Endothelial cell (in vitro differentiated cells): ENCODE measurements at places on chromosomes 6 and 20.

DNA sequence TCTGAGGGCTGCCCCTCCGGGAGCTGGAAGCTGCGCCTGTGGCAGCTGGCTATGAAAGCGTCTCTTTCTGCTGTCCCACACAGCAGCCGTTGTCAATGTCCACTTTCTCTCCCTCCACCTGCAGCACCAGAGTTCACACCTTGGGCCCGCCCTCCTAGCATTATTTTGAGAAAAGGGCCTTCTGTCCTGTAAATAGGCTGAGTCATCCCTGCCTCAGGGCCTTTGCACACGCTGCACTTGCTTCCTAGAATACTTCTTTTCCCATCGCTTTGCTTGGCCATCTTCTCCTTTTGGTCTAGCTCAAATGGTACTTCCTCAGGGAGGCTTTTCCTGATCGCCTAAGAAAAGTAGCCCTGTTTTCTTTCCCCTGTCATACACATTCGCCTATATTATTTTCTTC is 69.3 kb upstream of the ZNFX1 start:
- DNase-seq, result no peak

DNA sequence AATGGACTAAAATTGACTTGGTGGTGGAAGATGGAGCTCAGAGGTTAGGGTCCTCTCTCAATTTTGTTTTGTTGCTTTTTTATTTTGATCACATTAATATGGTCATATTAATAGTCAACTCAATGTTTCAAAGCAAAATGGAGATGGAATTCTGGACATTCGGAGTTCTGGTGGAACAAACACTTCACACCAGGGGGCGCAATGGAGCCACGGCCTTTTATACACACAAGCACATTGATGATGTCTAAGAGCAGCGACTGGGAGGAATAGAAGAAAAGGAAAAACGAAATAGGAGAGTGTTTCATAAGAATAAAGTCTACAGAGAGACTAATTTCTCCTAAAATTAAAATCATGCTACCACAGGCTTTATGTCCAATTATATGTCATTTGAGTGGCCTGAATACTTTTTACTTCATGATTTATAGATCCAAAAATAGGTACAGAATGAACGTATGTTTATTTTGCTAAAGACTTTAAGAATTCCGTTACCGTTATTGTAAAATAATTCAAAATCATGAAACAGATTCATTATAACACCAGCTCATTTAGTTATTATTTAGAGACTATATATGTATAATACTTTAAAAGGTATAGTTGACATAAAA is 197.6 kb upstream of the SASH1 start:
- peak; percentile 73 for DNase-seq

GRCh38 chr6:63817492-63818050 is 182.0 kb downstream of the PHF3 start:
- DNase-seq, result no peak

DNA sequence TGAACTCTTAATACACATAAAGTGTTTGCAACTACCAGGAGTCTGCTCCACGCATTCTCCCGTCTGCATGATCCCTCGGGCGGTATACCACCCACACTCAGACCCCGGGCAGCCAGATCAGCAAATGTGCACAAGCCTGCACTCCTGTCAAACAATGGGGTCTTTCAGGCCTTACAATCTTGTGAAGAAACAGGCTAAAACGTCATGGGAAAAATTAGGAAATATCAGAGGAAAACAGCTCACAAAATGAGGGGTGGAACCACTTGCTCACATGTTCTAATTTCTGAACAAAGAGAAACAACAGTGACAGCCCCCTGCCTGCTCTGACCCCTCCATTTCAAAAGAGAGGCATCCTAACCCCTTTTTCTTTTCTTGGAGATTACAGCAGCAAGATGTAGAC is 69.4 kb downstream of the BACH2 start:
- DNase-seq, result no peak

DNA sequence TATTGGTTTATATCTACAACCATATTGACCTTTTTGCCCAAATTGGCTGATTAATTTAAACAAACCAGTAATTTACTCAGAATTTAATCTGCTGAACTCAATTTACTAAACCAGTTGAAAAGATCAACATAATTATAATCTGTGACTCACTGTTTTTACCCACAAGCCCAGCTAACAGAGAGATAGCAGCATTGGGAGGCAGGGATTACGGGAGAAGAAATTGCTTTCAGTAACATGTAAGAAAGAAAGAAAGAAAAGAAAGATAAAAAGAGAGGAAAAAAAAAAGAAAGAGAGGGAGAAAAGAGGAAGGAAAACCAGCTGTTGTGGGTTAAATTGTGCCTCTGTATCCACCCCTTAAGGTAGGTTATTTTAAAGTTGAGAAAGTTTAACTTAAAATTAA is 13.3 kb upstream of the RHAG start:
- no peak for DNase-seq

DNA sequence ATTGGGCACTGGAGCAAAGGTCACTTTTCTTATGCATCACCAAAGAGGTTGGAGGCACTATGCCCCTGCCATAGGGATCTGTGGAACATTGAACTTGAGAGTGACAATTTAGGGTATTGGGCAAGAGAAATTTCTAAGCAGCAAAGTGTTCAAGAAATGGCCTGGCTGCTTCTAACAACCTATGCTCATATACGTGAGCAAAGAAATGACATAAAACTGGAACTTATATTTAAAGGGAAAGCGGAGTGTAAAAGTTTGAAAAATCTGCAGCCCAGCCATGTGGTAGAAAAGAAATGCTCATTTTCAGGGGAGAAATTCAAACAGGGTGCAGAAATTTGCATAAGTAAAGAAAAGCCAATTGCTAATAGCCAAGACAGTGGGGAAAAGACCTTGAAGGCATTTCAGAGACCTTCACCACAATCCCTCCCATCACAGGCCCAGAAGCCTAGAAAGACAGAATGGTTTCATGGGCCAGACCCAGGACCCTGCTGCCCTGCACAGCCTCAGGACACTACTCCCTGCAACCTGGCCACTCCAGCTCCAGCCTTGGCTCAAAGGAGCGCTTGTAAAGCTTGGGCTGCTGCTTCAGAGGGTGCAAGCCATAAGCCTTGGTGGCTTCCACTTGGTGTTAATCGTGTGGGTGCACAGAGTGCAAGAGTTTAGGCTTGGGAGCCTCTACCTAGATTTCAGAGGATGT is 24.4 kb downstream of the NCR2 start:
- no peak for DNase-seq

GRCh38 chr6:35048631-35049083 is 92.5 kb downstream of the TCP11 start:
- no peak for DNase-seq

GRCh38 chr20:653110-653589 is at the start of gene SRXN1:
Gene SRXN1 (minus strand): TSS chr20:653200. CDS start chr20:653185, 15 bp downstream.
- peak; percentile 87 for DNase-seq

DNA sequence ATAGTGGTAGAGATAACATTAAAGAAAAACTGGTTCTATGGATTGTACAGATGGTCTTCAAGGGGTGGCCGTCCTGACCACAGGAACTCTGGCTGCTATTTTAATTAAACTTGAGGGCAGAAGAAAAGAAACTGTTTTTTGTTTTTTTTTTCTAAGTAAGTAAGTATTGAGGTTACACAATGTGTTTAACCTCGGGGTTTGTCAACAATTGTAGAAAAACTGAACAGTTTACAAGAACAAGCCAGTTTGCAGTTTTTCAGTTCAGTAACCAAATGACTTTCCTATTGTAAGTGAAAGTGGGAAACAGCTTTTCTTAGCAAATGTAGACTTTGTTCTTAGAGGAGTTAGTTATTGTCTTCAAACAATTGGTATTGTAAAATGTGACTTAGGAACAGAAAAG is 77.0 kb downstream of the PLCB1 start:
- DNase-seq, result no peak

DNA sequence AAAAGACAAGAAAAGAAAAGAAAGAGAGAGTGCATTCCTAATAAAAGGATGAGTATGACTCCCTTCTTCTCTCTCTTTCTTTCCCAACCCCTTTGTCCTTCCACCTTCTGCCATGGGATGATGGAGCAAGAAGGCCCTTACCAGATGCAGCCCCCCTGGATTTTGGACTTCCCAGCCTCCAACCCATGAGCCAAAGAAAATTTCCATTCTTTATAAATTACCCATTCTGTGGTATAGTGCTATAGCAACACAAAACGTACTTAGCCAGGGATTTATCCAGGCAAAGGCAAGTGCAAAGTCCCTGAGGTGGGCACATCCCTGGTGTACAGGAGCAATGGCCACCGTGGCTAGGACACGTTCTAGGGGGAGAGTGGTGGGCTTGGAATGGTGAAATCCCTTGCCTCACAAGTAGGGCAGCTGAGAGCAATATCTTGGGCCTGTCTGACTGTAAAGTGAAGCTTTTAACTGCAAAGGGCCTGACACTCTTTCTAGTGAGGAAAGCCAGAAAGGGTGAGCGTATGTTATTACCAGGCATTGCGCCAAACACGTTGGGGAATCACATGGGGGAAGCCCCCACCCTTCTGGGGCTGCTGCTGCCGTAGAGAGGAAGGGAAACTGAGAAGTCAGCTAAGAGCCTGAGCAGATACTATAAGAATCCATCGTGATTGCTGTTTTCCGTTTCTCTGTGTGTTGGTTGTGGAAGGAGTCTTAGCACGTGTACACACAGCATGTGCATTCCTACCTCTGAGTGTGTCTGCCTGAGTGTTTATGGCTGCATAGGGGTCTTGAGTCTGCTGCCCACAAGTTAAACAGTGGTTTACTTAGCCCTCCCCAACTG is 50.7 kb upstream of the SIRPA start:
- no peak for DNase-seq

- DNase-seq, result peak; percentile 63
Measured at GRCh38 chr6:79713701-79714322, 82.7 kb downstream of the SH3BGRL2 start.

DNA sequence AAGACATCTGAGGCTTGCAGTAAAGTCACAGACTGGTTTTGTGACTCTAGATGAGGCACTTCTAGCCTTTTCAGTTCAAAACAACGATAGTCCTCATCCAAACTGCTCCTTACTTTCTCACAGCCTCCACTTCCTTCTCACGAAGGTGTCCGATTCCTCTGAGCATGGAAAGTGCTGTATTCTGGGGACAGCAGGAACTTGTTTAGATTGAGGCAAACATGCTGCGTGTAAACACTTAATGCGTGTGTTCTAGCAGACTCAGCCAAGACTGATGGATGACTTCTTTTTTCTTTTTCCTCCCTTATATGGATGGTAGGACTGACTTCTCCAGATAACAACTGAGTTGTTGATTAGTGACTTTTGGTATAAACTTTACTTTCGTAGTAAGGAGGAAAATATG is 80.2 kb upstream of the PRDM1 start:
- DNase-seq, result no peak

- peak; percentile 35 for DNase-seq
Measured at GRCh38 chr6:158816803-158817727, 2.1 kb downstream of the EZR start.

DNA sequence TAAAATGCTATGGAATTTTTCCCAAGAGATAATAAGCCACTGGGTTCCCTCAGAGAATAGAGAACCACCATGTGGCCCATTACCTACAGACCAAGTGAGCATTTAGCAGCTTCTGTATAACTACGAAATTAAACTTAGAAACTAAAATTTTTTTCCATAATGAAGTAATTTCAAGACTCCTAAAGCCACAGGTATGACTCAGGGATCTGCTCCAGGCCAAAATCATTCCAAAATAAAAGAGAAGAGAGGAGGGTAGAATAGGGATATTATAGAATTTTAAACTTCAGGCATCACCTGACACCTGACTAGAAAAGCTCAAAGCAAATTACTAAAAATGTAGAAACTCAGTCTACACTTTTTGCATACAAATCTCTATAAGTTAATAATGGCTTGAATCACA is 108.9 kb upstream of the DST start:
- no peak for DNase-seq

DNA sequence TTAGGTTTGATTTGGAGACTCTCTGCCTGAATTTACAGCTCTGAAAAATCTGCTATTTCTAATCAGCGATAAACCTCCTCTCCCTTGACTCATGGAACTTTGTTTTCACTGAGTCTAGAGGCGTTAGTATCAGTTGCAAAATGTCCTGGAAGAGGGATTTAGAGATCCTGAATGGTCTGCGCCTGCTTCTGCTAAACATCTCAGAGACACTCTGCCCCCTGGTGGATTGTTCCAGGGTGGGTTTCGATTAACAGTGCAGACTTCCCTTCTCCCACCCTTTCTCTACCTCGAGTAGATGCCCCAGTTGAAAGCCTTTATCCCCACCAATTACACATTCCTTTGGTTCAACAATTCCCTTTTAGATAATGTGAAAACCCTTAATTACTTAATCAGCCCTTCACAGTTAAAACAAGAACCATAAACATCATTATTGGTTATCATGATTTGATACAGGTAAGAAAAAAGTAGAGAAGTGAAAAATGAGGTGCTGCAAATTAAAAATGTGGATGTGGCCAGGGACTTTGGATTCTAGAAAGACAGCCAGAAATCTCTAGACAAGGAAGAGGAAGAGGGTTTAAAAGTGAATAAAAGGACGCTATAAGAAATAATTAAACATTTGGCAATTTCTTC is 5.5 kb downstream of the HTR1B start:
- DNase-seq, result peak; percentile 85

GRCh38 chr6:121608270-121608669 is 172.8 kb downstream of the GJA1 start:
- DNase-seq, result no peak

- DNase-seq, result no peak
Measured at GRCh38 chr6:96468281-96468680, 53.3 kb upstream of the UFL1 start.

DNA sequence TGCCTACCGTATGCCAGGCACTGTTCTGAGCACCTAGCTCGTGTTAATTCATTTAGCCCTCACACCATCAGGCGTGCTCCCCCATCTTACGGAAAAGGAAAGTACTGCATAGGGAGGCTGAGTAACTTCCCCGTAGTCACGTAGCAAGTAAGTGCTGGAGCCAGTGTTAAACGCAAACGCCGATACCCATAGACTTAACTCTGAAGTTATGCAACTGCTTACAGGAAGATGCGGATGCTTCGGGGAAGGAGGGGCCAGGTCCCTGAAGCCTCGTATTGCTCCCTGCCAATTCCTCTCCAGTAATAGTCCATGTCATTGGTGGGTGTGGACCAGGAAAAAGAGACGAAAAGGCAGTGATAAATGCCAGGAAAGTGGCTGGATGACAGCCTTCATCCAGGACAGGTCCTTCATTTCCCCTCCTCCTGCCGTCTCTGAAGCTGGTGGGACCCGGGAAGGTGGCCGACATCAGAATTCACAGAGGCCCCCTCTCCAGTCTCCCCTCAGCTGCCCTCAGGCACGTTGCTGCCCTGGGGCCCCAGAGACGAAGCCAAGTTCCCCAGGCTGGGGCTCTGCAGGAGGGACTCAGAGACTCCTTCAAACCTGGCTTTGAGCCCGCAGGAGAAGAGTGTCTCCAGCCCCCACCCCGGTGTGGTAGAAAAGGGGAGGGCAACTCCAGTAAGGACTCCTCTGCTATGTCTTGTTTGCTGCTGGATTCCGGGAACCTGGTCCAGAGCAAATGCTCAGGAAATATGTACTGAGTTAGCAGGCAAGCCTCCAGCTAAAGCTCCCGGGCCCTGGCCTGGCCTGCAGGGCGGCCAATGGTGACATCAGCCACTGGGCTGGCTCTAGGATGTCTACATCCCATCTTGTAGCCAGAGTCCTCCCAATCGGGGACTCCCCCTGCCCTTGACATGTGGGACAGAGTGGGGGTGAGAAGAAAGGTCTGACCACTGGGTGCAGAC is 37.8 kb downstream of the RAB44 start:
- no peak for DNase-seq

GRCh38 chr6:126038234-126038633 is 51.9 kb downstream of the TRMT11 start:
- DNase-seq, result no peak
